ENCODE measurements at places on chromosomes 16 and 17.

DNA sequence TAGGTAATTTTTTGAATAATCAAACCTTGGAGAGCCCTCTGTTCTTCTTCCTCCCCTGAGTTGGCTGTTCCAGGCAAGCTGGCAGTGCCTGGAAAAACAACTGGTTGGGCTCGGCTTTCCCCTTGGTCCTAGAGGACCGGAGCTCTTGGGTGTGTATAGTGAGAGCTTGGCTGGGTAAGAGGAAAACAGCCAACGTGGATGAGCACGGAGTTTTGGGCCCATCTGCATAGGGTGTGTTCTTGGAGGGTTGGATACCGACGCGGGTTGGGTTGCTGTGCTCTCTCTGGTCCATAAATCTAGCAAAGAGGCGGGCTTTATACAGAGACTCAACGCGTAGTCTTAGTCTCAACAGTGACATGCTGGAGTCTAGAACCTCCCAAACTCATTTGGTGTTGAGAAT, 23.2 kb downstream of the ITGB3 start:
- no peak for DNase-seq

DNA sequence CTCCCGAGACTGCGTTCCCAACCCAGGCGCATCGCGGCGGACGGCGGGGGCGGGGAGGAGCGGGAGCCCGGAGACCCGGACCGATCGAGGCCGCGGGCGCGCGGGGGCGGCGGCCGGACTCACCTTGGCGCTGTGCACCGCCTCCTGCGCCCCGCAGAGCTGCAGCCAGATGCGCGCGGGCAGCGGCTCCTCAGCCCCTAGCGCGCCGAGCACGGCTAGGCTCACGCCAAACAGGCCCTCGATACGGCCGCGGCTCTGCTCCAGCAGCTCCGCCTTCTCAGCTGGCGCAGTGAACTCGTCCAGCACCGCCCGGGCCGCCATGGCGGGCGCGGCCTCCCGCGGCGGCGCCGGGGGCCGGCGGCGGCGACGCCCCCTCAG, 339 bp downstream of the N4BP1 start:
- no peak for DNase-seq

DNA sequence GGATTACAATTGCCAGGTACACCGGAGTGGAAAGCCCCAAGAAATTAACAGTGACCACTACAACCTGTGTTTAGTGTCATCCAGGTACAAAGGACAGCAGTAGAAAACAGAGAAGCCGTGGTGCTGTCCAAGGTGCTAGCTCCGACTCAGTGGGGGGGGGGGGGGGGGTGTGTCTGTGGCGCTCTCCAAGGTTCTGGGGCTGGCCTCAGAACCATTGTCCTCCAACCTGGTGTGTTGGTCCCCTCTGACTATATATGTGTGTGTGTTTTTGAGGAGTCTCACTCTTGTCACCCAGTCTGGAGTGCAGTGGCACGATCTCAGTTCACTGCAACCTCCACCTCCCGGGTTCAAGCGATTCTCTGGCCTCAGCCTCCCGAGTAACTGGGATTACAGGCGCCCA, 5.8 kb upstream of the ZNF23 start:
- no peak for DNase-seq

DNA sequence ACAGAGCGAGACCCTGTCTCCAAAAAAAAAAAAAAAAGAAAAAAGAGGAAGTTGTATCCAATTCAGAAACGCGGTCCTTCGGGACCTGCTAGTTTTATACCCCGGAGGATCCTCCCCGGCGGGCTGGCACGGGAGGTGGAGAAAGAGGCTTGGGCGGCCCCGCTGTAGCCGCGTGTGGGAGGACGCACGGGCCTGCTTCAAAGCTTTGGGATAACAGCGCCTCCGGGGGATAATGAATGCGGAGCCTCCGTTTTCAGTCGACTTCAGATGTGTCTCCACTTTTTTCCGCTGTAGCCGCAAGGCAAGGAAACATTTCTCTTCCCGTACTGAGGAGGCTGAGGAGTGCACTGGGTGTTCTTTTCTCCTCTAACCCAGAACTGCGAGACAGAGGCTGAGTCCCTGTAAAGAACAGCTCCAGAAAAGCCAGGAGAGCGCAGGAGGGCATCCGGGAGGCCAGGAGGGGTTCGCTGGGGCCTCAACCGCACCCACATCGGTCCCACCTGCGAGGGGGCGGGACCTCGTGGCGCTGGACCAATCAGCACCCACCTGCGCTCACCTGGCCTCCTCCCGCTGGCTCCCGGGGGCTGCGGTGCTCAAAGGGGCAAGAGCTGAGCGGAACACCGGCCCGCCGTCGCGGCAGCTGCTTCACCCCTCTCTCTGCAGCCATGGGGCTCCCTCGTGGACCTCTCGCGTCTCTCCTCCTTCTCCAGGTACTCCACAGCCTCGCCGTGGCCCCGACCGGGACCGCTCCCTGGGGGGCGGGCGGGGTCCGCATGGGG, at the start of gene CDH3:
Gene CDH3 (plus strand): TSS at position 596 of the 779 bp plus-strand sequence. CDS start 70 bp downstream, at position 666.
- DNase-seq, result no peak

DNA sequence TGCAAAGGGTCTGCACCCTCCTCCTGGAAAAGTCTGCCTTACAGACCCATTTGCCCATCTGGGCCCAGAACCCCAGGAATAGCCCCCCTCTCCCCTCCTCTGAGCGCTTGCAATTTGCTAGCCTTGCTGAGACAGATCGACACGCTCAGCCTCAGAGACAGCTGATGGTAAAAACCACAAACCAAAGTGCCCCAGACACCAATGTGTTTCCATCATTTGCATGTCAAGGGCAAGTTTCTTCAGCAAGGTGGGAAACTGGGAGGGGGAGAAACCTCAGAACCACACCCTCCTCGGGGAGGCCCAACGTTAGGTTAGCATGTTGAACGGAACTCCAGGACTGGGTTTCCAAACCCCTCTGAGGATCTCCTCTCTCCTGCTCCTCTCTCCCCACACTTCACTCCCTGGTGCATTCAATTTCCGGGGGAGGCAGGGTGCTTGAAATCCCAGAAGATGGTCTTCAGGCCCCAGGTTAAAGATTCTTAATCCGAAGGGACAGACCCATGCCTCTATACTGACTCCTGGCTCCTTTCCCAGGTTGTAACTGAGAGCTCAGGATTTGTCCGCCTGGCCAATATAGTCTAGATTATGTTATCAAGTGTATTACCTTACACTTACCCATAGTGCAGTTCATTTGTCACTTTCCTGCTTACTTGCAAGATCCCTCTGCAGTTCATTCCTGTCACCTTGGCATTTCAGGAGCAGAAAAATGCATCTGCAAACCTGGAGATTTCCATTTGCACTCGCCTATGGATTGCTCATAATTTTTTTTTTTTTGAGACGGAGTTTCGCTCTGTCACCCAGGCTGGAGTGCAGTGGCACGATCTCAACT, 1.3 kb upstream of the CUEDC1 start:
- DNase-seq, result no peak

Measured in NCI-H2081 treated with DMSO at 0.1 percent for 48 hours (cell line).